Activated CD8-positive, alpha-beta T cell treated with anti-CD3 and anti-CD28 coated beads, Interleukin-2, amount 10 ng/mL, durations not matched to agents 7 days and 5 days (primary cell): ENCODE measurements at places on chromosomes 11 and 22. TPM values are rescaled to one million over a fixed set of nuclear protein-coding genes. Genes with fewer than 3 reads are reported as not detected.

- H3K27ac ChIP-seq, result no peak overlapping the region
- no peaks in the 10 kb centered on the region for H3K4me1 ChIP-seq
- H3K36me3 ChIP-seq, result no peaks in the 10 kb centered on the region
- no peak for DNase-seq
Observed at GRCh38 chr22:36185828-36186624, 15.6 kb downstream of the APOL4 start.

The SPECC1L gene
- total RNA-seq, result 59.7 TPM

The CARNS1 gene
- 4.9 TPM for total RNA-seq

GRCh38 chr22:39446239-39446721 lies 10.5 kb upstream of the MGAT3 start:
- no peak for DNase-seq
- peak overlapping the region; percentile 97 for H3K27ac ChIP-seq
- peaks cover 1% of the 10 kb centered on the region for H3K27me3 ChIP-seq
- peaks cover 59% of the 10 kb centered on the region for H3K4me1 ChIP-seq
- H3K36me3 ChIP-seq, result peaks cover 8% of the 10 kb centered on the region
- peak overlapping the region; percentile 80 for H3K4me3 ChIP-seq

DNA sequence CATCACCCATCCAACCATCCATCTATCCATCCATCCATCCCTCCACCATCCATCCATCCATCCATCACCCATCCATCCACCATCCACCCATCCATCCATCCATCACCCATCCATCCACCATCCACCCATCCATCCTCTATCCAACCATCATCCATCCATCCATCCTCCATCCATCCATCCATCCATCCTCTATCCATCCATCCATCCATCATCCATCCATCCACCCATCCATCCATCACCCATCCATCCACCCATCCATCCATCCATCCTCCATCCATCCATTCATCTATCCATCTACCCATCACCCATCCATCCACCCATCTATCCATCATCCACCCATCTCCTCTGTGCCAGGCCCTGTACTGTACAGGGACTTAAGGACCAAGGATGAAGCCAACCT lies 62.2 kb upstream of the WNT11 start:
- H3K36me3 ChIP-seq, result no peaks in the 10 kb centered on the region
- DNase-seq, result no peak
- peaks cover 2% of the 10 kb centered on the region for H3K27me3 ChIP-seq
- H3K27ac ChIP-seq, result no peak overlapping the region

DNA sequence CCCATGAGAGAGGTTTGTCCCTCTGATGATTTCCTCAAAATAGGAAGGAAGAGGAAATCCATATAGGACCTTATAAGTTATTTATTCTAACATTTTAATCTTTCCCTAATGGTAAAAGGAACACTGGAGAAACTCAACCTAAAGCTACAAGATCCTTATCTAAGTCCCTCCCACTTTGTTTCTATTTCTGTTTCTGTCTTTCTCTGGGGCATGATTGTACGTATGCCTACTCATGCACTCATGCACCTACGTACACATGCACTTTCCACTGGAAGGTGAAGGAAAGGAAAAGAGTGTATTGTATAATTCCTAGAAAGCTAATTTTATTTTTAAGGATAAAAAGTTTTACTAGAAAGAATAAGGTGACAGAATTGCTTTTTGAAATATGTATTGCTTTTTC lies 125.0 kb downstream of the RAB38 start:
- H3K27me3 ChIP-seq, result no peaks in the 10 kb centered on the region
- no peak overlapping the region for H3K4me3 ChIP-seq
- H3K36me3 ChIP-seq, result no peaks in the 10 kb centered on the region
- no peak for DNase-seq

- no peaks in the 10 kb centered on the region for H3K36me3 ChIP-seq
- no peaks in the 10 kb centered on the region for H3K27me3 ChIP-seq
- no peak for DNase-seq
- no peak overlapping the region for H3K4me3 ChIP-seq
- H3K4me1 ChIP-seq, result peaks cover 2% of the 10 kb centered on the region
Observed at GRCh38 chr11:77198440-77198849, 70.4 kb downstream of the MYO7A start.

The CHCHD10 gene
- 140 TPM for total RNA-seq

- no peak overlapping the region for H3K4me3 ChIP-seq
- no peaks in the 10 kb centered on the region for H3K36me3 ChIP-seq
Observed at GRCh38 chr11:103737037-103737622, 299.3 kb upstream of the DDI1 start.

The PGR gene
- not detected for total RNA-seq

DNA sequence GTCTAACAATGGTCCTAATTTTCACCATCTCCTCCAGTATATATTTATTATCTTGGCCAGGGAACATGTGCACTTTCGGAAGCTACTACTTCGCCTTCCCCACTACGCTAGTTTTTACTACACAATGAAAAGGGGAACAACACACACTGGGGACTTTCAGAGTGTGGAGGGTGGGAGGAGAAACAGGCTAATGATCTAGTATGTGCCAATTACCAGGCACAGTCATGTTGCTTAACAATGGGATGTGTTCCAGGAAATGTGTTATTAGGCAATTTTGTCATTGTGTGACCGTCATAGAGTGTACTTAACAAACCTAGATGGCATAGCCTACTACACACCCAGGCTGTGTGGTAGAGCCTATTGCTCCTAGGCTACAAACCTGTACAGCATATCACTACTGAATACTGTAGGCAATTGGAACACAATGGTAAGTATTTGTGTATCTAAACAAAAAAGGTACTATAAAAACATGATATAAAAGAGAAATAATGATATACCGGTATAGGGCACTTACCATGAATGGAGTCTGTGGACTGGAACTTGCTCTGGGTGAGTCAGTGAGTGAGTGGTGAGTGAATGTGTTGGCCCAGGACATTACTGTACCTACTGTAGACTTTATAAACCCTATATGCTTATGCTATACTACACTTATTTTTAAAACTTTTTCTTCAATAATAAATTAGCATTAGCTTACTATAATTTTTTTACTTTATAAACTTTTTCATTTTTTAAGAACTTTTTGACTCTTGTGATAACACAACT lies 20.1 kb upstream of the CUL5 start:
- peaks cover 2% of the 10 kb centered on the region for H3K27me3 ChIP-seq
- H3K4me1 ChIP-seq, result no peaks in the 10 kb centered on the region
- DNase-seq, result no peak
- no peak overlapping the region for H3K4me3 ChIP-seq

DNA sequence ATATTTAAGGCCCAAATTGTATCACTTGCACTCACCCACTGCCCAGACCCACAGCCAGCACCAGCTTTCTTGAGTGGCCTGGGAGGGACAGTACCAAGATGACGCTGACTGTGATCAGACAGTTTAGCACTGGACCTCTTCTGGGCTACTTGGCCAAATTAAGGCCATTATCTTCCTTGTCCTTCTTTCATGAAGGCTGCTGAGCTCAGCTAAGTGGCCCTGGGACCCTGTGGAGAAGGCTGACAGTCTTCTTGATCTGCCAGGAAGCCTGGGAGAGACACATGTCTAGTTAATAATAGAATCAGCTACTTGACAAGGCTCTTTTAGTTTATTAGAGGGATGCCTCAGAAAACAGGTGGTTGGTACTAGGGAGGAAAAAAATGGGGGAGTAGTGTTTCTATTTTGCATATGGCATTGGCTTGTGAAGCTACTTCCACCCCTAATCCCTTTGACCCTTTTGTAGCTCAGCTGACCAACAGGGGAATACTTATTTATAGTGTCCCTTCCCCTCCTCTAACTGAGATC lies 127.9 kb upstream of the NTM start:
- H3K36me3 ChIP-seq, result no peaks in the 10 kb centered on the region
- no peaks in the 10 kb centered on the region for H3K4me1 ChIP-seq
- DNase-seq, result no peak
- no peak overlapping the region for H3K27ac ChIP-seq
- peaks cover 8% of the 10 kb centered on the region for H3K27me3 ChIP-seq

- H3K4me3 ChIP-seq, result no peak overlapping the region
- H3K36me3 ChIP-seq, result no peaks in the 10 kb centered on the region
- H3K4me1 ChIP-seq, result no peaks in the 10 kb centered on the region
- no peak for DNase-seq
- H3K27me3 ChIP-seq, result peaks cover 5% of the 10 kb centered on the region
- H3K27ac ChIP-seq, result no peak overlapping the region
Observed at GRCh38 chr11:119854521-119854920, 125.5 kb upstream of the NECTIN1 start.

DNA sequence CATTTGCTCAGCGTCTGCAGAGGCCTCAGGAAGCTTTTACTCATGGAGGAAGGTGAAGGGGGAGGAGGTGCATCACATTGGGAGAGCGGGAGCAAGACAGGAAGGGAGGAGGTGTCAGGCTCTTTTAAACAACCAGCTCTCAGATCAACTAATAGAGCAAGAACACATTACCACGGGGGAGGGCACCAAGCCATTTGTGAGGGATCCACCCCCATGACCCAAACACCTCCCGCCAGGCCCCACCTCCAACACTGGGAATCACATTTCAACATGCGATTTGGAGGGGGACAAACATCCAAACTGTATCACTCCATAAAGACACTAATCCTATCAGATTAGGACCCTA lies 18.9 kb upstream of the THY1 start:
- no peaks in the 10 kb centered on the region for H3K36me3 ChIP-seq
- peaks cover 29% of the 10 kb centered on the region for H3K27me3 ChIP-seq
- no peak overlapping the region for H3K27ac ChIP-seq
- DNase-seq, result no peak
- H3K4me3 ChIP-seq, result no peak overlapping the region

DNA sequence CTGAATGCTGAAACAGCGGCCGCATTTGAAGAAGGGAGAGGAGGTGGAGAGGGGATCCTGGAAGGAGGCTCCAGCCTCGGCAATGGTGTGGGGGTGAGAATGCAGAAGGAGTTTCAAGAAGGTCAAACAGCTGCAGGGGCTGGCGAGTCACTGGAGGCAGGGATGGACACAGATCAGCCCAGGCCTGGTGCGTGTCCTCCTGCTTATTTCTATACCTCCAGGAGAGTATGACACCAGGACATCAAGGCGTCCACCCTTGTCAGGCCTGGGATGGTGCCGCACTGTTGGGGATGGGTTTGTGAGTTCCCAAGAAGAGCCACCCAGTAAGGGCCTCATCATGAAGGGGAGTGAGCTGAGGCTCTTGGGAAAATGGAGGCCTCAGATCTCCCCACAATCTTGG lies 23.1 kb downstream of the IGLL1 start:
- no peak overlapping the region for H3K4me3 ChIP-seq
- no peak for DNase-seq
- no peaks in the 10 kb centered on the region for H3K36me3 ChIP-seq
- H3K4me1 ChIP-seq, result no peaks in the 10 kb centered on the region
- no peak overlapping the region for H3K27ac ChIP-seq

The DEUP1 gene
- not detected for total RNA-seq

The CD3D gene
- 541 TPM for total RNA-seq

DNA sequence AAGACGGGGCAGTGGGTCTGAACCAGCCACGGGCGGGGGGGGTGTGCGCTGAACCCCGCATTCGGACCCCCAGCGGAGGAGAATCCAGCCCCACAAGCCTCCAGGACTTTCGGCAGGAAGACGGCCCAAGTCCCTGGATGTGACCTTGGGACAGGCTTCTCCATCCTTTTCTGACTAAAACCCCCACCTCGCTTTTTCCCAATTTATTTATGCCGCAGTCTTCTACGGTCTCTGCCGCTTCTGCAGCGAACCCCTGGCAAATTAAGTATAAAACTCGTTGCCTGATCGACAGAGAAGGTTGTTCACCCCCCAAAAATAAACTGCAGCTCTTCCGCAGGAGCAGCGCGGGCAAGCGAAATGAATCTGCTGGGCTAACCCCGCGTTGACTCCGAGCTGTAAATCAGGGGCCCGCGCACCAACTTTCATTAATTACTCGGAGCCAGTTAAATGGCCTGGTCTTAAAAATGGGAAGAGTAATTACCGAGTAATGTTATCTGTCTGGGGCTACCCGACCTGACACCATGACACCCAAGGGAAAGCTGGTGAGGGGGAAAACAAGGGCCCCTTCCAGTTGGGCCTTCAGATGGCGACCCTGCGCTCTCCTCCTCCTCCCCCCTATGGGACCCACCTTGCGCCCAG lies 6.6 kb downstream of the WT1 start:
- DNase-seq, result no peak
- H3K4me1 ChIP-seq, result peaks cover 8% of the 10 kb centered on the region
- no peaks in the 10 kb centered on the region for H3K36me3 ChIP-seq
